CD4-positive, alpha-beta T cell treated with Interleukin-2 at 100 ng/mL for 4 hours (primary cell): ENCODE measurements at places on chromosomes 13 and 19.

DNA sequence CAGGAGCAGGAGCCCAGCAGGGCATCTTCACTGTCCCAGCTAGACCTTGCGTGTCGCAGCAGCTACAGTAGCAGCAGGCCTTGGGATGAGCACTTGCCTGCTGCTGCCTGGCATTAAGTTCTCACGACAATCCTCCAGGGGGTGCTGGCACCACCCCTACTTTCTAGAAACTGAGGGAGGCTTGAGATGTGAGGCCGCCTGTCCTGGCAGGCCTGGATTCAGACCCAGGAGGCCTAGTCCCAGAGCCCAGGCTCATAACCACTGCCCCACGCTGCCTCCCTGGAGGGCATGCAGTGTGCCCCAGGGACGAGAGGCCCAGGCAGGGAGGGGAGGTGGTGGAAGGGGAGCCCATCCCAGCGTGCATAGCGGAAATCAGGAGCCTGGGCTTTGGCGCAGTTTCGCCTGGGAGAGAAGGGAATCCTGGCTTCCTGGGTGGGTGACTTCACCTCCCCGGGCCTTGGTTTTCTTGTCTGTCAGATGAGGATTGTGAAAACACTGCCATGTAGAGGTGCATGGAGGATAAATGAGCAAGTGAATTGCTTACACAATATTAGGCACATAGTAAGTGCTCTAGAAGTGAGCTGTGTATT is 26.1 kb downstream of the PPP5C start:
- no peak for DNase-seq

GRCh38 chr13:42101821-42102585 is 53.6 kb downstream of the DGKH start:
- DNase-seq = no peak

DNA sequence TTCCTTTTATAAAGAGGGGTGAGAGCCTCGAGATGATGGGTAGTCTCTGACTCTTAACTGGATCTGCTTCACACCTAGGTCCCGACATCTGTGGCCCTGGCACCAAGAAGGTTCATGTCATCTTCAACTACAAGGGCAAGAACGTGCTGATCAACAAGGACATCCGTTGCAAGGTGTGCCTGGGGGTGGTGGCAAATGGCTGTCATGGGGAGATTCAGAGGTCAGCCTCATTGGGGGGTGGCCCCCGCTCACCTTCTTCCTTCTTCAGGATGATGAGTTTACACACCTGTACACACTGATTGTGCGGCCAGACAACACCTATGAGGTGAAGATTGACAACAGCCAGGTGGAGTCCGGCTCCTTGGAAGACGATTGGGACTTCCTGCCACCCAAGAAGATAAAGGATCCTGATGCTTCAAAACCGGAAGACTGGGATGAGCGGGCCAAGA is 1.6 kb downstream of the CALR start:
- DNase-seq = no peak

DNA sequence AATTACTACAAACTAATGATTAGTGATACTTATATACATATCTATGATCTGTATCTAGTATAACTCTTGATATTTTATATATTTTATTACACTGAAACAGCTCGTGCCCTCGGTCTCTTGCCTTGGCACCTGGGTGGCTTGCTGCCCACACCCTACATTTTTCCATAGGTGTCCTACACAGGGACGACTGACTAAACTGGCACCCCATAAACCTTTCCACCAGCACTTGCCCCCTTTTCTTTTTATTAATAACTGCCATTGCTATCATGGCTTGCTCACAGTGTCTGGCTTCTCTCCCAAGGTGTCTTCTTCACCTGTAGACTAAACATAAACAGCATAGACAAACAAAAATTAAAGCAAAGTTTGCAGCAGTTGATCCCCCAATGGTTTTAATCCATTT is 30.4 kb downstream of the CLEC4M start:
- no peak for DNase-seq

GRCh38 chr19:2150794-2151338 is 500 bp downstream of the AP3D1 start:
- no peak for DNase-seq

- peak; percentile 98 for DNase-seq
Measured at GRCh38 chr19:13152974-13153568, 2.9 kb downstream of the IER2 start.

- no peak for DNase-seq
Measured at GRCh38 chr13:30037766-30038165, 187.3 kb upstream of the UBL3 start.

DNA sequence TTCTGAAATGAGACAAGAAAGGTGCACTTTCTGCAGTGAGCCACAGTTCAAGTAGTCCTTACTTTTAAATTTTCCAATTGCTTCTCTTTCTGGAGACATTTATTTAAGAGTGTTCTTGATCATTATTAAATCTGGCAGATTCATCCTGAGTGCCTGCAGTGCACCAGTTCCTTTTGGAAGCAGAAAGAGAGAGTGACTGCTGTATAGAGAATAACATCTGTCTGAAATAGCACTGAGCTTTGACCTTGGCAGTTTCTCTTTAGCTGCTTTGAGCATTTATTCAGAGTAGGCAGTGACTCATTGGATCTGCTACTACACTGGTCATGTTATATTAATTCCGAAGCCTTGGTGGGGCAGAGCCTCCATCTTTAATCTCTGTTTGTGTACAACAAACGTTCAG is 1373.7 kb downstream of the PCDH9 start:
- no peak for DNase-seq

- DNase-seq = no peak
Measured at GRCh38 chr19:4922530-4923275, 13.4 kb downstream of the UHRF1 start.
